ENCODE measurements at places on chromosomes 4 and X.

GRCh38 chrX:68703846-68704245 is 56.4 kb downstream of the STARD8 start:
- H3K27ac ChIP-seq = no peak overlapping the region
- H3K4me1 ChIP-seq = no peaks in the 10 kb centered on the region
- no peaks in the 10 kb centered on the region for H3K36me3 ChIP-seq
- no peaks in the 10 kb centered on the region for H3K27me3 ChIP-seq
- no peak for DNase-seq

GRCh38 chr4:121108557-121108956 is 36.2 kb upstream of the NDNF start:
- no peaks in the 10 kb centered on the region for H3K36me3 ChIP-seq
- no peak overlapping the region for H3K27ac ChIP-seq
- no peak overlapping the region for H3K4me3 ChIP-seq
- DNase-seq = no peak

GRCh38 chr4:166518776-166519175 is 645.7 kb downstream of the TLL1 start:
- no peak for DNase-seq
- no peak overlapping the region for H3K27ac ChIP-seq
- no peak overlapping the region for H3K4me3 ChIP-seq
- no peaks in the 10 kb centered on the region for H3K36me3 ChIP-seq
- H3K4me1 ChIP-seq = no peaks in the 10 kb centered on the region

GRCh38 chr4:104417357-104417882 is 77.3 kb downstream of the CXXC4 start:
- H3K27ac ChIP-seq = no peak overlapping the region
- no peaks in the 10 kb centered on the region for H3K27me3 ChIP-seq
- H3K4me1 ChIP-seq = no peaks in the 10 kb centered on the region
- no peaks in the 10 kb centered on the region for H3K36me3 ChIP-seq

DNA sequence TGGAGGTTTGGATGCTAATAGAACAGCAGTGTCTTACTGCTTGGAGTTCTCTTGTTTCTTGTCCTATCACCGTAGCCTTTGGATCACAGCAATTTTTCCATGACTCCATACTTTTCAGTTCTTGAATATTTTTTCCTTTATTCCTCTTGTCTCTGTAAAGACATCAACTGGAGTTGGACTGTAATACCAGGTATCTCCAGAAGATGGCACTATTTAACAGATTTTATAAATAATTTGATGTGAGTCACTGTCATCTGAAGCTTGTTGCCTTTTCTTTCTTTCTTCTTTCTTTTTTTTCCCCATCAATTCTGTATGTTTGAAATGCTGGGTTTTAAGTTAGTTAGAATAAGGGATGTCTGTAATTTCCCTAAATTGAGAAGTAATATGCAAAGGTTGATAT is 24.1 kb downstream of the HPRT1 start:
- H3K27ac ChIP-seq = no peak overlapping the region
- H3K4me1 ChIP-seq = no peaks in the 10 kb centered on the region
- H3K36me3 ChIP-seq = no peaks in the 10 kb centered on the region

- DNase-seq = no peak
- no peak overlapping the region for H3K4me3 ChIP-seq
- no peak overlapping the region for H3K27ac ChIP-seq
- H3K36me3 ChIP-seq = no peaks in the 10 kb centered on the region
Observed at GRCh38 chr4:78661921-78662521, 110.5 kb downstream of the ANXA3 start.

DNA sequence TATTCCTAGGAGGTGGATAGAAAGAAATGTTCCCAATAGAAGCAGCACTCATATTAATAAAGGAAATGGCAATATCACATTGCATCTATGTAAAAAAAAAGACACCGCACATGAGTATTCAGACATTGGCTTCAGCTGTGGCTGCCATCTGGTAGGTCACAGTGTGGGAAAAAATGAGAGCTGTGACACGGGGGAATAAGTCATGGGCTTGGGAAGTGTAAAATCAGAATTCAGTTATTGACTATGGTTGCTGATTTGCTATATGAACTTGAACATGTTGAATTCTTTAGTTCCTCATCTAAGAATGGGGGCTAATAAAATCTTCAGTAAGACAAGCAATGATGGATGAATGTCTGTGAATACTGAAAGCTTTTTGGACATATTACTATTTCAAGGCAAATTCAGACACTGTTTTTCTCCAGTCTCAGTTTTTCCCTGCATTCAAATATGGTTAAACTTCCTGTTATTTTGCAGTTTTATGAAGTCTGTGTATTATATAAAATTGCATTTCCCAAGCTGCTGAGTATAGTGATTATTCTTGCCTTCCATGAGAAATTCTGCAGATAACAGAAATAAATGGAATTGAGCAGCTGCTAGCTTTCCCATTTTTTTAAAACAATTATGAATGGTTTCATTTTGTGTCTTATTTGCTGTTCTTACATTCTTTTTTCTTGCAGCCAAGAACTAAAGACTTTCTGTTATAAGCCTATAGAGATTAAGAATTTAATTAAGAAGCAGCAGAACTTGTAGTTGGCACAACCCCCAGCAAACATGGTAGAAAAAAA is 221.0 kb downstream of the ANKRD50 start:
- H3K4me1 ChIP-seq = no peaks in the 10 kb centered on the region
- H3K27me3 ChIP-seq = no peaks in the 10 kb centered on the region
- H3K4me3 ChIP-seq = no peak overlapping the region
- no peak overlapping the region for H3K27ac ChIP-seq
- DNase-seq = no peak
- no peaks in the 10 kb centered on the region for H3K36me3 ChIP-seq

- H3K4me1 ChIP-seq = no peaks in the 10 kb centered on the region
- H3K27me3 ChIP-seq = no peaks in the 10 kb centered on the region
- no peak for DNase-seq
Observed at GRCh38 chr4:111174331-111174730, 551.5 kb upstream of the PITX2 start.

DNA sequence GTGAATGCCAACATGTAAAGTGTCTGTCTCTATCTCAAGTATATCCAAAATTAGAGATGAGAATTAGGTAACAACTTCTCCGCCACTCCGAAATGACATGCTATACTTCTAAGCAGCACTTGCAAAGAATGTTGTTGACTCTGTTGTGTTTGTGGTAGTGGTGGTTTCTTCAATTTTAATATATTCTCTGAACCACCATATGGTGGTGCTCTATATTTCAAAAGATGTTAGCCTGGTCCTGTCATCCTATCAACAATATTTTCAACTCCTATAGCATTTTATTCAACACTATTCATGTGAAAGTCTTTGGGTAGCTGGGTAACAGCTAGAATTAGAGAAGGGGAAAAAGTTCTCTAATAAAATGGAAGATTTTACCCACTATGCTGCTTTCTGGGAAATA is 1622.8 kb upstream of the IGFBP7 start:
- H3K36me3 ChIP-seq = no peaks in the 10 kb centered on the region
- no peaks in the 10 kb centered on the region for H3K4me1 ChIP-seq
- DNase-seq = no peak
- H3K27me3 ChIP-seq = no peaks in the 10 kb centered on the region
- no peak overlapping the region for H3K27ac ChIP-seq

- no peak for DNase-seq
- no peaks in the 10 kb centered on the region for H3K27me3 ChIP-seq
- no peaks in the 10 kb centered on the region for H3K4me1 ChIP-seq
- H3K27ac ChIP-seq = no peak overlapping the region
Observed at GRCh38 chr4:173433447-173433846, 34.5 kb upstream of the SCRG1 start.

GRCh38 chrX:154592505-154592904 is 7.6 kb downstream of the CTAG1A start:
- no peak overlapping the region for H3K4me3 ChIP-seq
- no peaks in the 10 kb centered on the region for H3K36me3 ChIP-seq
- H3K4me1 ChIP-seq = no peaks in the 10 kb centered on the region
- no peak overlapping the region for H3K27ac ChIP-seq

- H3K27me3 ChIP-seq = no peaks in the 10 kb centered on the region
- DNase-seq = no peak
- H3K4me3 ChIP-seq = no peak overlapping the region
- no peaks in the 10 kb centered on the region for H3K4me1 ChIP-seq
- H3K27ac ChIP-seq = no peak overlapping the region
Observed at GRCh38 chr4:137768881-137769280, 236.6 kb upstream of the PCDH18 start.

DNA sequence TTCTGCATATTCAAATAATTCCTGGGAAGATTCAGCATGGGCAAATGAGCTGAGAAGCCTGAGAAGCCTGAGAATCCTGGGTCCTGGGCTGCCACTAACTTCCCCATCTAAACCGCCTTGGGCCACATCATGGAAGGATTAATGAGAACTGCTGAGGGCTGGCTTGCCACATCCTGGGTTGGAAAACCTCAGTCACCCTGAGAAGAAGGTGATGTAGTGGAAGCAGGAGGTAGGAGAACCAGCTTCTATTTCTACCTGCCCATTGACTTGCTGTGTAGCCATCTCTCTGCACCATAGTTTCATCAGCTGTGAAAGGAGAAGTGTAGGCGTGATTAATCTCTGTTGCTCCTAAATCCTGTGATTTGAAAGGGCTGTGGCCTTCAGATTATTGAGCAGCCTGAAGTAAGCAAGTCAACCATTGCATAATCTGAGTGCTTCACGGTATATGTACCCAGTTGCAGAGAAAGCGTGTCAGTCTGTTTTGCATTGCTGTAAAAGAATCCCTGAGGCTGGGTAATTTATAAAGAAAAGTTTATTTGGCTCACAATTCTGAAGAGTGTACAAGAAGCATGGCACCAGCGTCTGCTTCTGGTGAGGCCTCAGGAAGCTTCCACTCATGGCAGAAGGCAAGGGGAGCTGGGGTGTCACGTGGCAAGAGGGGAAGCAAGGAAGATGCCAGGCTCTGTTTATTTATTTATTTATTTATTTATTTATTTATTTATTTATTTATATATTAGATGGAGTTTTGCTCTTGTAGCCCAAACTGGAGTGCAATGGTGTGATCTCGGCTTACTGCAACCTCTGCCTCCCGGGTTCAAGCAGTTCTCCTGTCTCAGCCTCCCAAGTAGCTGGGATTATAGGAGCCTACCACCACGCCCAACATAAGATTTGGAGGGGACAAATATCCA is 140.9 kb upstream of the ATP6AP2 start:
- no peak overlapping the region for H3K4me3 ChIP-seq
- H3K4me1 ChIP-seq = no peaks in the 10 kb centered on the region
- no peak overlapping the region for H3K27ac ChIP-seq
- H3K27me3 ChIP-seq = no peaks in the 10 kb centered on the region
- no peak for DNase-seq
- H3K36me3 ChIP-seq = no peaks in the 10 kb centered on the region

DNA sequence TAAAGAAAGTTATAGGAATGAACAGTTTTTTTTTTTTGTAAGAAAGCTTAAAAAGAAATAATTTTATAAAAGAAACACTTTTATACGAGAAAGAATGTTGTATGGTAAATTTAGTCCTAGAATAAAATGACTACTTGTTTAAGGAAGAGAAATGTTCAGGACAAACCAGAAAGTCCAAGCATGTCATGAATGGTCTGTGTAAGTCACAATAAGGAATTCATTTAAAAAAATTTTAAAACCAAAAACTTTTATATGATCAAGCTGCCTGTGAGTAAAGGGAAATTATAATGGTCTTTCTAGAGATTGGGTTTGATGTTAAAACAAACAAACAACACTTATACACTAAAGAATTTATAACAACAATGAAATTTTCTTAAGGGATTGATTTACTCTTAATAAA is 858.9 kb upstream of the PCDH7 start:
- no peaks in the 10 kb centered on the region for H3K27me3 ChIP-seq
- no peak for DNase-seq
- no peaks in the 10 kb centered on the region for H3K36me3 ChIP-seq
- no peaks in the 10 kb centered on the region for H3K4me1 ChIP-seq
- no peak overlapping the region for H3K4me3 ChIP-seq

GRCh38 chr4:97016186-97016907 is 1126.9 kb downstream of the STPG2 start:
- H3K4me1 ChIP-seq = no peaks in the 10 kb centered on the region
- H3K27ac ChIP-seq = no peak overlapping the region
- no peak for DNase-seq
- no peaks in the 10 kb centered on the region for H3K27me3 ChIP-seq
- no peak overlapping the region for H3K4me3 ChIP-seq

DNA sequence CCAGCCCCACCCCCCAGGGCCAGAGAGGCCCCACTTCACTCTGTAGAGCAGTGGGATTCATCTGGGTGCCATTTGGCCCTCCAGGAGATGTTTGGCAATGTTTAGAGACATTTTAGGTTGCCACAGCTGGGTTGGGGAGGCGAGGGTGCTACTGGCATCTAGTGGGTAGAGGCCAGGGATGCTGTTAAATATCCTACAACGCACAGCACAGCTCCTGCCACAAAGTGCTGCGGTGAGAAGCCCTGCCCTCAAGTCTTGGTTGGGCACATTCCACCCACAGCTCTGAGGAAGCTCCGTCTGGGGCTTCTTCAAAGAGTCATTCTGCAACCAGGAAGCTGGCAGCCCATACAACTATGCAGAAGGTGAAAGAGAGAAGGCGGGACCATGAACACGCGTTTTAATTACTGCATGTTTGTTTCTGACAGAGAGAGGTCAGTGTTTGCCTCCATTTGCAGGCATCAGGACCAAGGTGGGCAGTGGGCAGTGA is 48.1 kb upstream of the FAM9C start:
- H3K27ac ChIP-seq = peak overlapping the region; percentile 88
- H3K36me3 ChIP-seq = no peaks in the 10 kb centered on the region
- peak overlapping the region; percentile 42 for H3K4me3 ChIP-seq
- peak; percentile 65 for DNase-seq
- H3K27me3 ChIP-seq = no peaks in the 10 kb centered on the region

GRCh38 chrX:132591719-132592275 is 103.0 kb upstream of the MBNL3 start:
- H3K27me3 ChIP-seq = no peaks in the 10 kb centered on the region
- no peaks in the 10 kb centered on the region for H3K4me1 ChIP-seq
- DNase-seq = no peak
- H3K27ac ChIP-seq = no peak overlapping the region
- H3K36me3 ChIP-seq = no peaks in the 10 kb centered on the region

GRCh38 chr4:188781655-188782054 is 642.4 kb downstream of the TRIML1 start:
- H3K4me3 ChIP-seq = no peak overlapping the region
- no peaks in the 10 kb centered on the region for H3K36me3 ChIP-seq
- no peak overlapping the region for H3K27ac ChIP-seq
- H3K4me1 ChIP-seq = no peaks in the 10 kb centered on the region
- no peaks in the 10 kb centered on the region for H3K27me3 ChIP-seq

- no peaks in the 10 kb centered on the region for H3K27me3 ChIP-seq
- no peaks in the 10 kb centered on the region for H3K4me1 ChIP-seq
- H3K4me3 ChIP-seq = no peak overlapping the region
- no peak overlapping the region for H3K27ac ChIP-seq
- no peaks in the 10 kb centered on the region for H3K36me3 ChIP-seq
Observed at GRCh38 chrX:46959985-46960700, 47.9 kb downstream of the JADE3 start.

- peaks cover 53% of the 10 kb centered on the region for H3K36me3 ChIP-seq
- H3K4me3 ChIP-seq = no peak overlapping the region
Observed at GRCh38 chrX:1412551-1413161, 20.7 kb upstream of the SLC25A6 start.

DNA sequence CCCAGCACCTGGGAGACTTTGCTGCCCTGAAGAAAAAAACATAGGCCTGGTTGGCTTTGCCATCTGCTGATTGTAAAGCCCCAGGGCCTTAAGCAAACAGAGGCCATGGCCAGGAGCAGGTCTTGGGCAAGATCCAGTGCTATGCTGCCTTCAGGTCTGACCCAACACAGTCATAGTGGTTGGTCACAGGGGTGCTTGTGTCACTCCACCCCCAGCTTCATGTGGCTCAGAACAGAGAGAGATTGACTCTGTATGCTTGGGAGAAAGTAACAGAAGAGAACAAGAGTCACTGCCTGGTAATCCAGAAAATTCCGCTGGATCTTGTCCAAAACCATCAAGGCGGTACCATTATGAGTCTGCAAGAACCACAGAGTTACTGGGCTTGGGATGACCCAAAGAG is 24.4 kb upstream of the SMARCA5 start:
- DNase-seq = no peak
- H3K4me3 ChIP-seq = no peak overlapping the region
- no peaks in the 10 kb centered on the region for H3K4me1 ChIP-seq
- H3K27ac ChIP-seq = no peak overlapping the region
